ENCODE measurements at places on chromosomes 6 and 20. TPM values are rescaled to one million over a fixed set of nuclear protein-coding genes. Genes with fewer than 3 reads are reported as not detected.

DNA sequence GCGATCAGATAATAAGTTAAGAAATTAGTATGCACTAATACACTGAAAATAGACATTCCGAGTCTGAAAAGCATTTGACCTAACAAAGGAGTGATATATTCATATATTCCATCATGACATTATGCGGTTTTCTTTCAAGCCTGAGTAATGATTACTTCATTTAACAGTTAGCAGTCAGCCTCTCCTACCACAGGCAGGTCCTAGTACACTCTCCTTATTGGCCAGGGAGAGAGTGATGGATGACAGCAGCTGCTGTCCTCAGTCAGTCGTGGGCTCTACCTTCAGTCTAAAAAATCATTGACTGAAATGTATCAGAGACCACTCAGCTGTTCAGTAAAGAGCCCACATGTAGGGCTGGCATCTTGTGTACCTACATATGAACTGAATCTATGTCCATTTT is 33.2 kb upstream of the VGLL2 start:
- no peak for DNase-seq

- DNase-seq: no peak
These were observed 4.1 kb upstream of the ENPP5 start for GRCh38 chr6:46174904-46175303.

ABHD16B gene
- not detected for total RNA-seq

RBBP8NL gene
- not detected for total RNA-seq

DNA sequence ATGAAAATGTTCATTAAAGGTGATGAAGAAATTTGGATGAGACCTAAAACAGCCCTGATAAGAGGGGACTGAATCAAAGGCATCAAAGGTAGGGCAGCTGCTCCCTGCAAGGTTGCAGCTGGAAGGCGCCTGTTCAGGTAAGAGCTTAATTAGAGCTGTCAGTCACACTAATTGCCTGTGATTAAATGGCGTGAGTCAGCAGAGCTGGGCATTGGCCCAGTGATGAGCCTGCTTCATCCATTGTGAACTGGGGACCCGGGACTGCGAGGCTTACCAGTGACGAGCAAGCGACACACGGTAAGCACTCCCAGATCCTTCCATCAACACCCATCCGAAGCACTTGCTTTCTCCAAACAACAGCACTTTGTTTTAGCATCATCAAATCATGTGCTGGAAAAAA is 621.5 kb upstream of the CDH4 start:
- no peak for DNase-seq

Data from CD4-positive, alpha-beta memory T cell (primary cell).